HT-29 (cell line): ENCODE measurements at places on chromosomes 7 and 10. TPM values are rescaled to one million over a fixed set of nuclear protein-coding genes. Genes with fewer than 3 reads are reported as not detected.

Gene HABP2
- not detected in 2 replicates for total RNA-seq

Gene NUTM2D
- total RNA-seq = 1.0 and 1.1 TPM in 2 replicates

Gene ARHGEF5
- total RNA-seq = 24.4 and 28.4 TPM in 2 replicates

Gene RBM28
- total RNA-seq = 24.6 and 26.9 TPM in 2 replicates

Gene CC2D2B
- not detected in 2 replicates for total RNA-seq

Gene ITGA8
- total RNA-seq = not detected in 2 replicates

Gene YKT6
- total RNA-seq = 127 and 138 TPM in 2 replicates

Gene PPP1R9A
- total RNA-seq = 5.4 and 5.5 TPM in 2 replicates

Gene NPTX2
- not detected in 2 replicates for total RNA-seq

Gene PPA1
- 321 and 357 TPM in 2 replicates for total RNA-seq

Gene ARHGAP12
- total RNA-seq = 24.5 and 27.2 TPM in 2 replicates

Gene OR6B1
- not detected in 2 replicates for total RNA-seq

Gene CACNB2
- not detected in 2 replicates for total RNA-seq

Gene AKR1B1
- total RNA-seq = not detected in 2 replicates

Gene VWDE
- total RNA-seq = not detected in 2 replicates

Gene TET1
- under 0.01 and 0.03 TPM in 2 replicates for total RNA-seq

Gene TMEM236
- total RNA-seq = not detected in 2 replicates

Gene TYSND1
- total RNA-seq = 28.2 and 32.2 TPM in 2 replicates

Gene CTAGE4
- 3.8 and 3.9 TPM in 2 replicates for total RNA-seq

Gene PAPSS2
- total RNA-seq = 22.0 and 23.2 TPM in 2 replicates

Gene TMEM130
- not detected in 2 replicates for total RNA-seq

Gene ADAMTS14
- 0.03 and 0.15 TPM in 2 replicates for total RNA-seq

Gene CALHM3
- not detected in 2 replicates for total RNA-seq

Gene MYL7
- not detected in 2 replicates for total RNA-seq

Gene CADPS2
- 1.6 and 1.7 TPM in 2 replicates for total RNA-seq

Gene ARMC3
- not detected in 2 replicates for total RNA-seq
